Peyer's patch (tissue), 4 donors: ENCODE measurements at places on chromosomes 3 and 15. TPM values are rescaled to one million over a fixed set of nuclear protein-coding genes. Genes with fewer than 3 reads are reported as not detected.

The SLCO3A1 gene
- total RNA-seq: 4.6 TPM

DNA sequence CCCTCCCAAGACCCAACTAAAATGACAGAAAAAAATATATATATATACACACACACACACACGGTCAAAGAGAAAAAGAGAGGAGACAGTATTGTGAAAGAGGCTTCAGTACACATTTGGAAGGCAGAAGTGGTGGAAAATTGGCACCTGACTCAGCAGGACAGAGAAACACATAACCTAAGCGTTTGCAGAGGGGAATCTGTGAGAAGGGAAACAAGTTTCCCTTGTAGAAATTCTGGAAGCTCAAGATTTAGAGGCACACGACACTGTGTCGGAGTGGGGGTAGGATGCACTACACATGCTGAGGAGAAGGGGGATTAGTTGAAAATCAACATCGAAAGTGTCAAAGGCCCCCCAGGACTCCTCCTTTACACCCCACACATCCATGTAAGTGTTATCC, 53.1 kb downstream of the PAK2 start:
- H3K27me3 ChIP-seq: no peaks in the 10 kb centered on the region
- peaks cover 8% of the 10 kb centered on the region for H3K36me3 ChIP-seq
- no peak overlapping the region for H3K27ac ChIP-seq

DNA sequence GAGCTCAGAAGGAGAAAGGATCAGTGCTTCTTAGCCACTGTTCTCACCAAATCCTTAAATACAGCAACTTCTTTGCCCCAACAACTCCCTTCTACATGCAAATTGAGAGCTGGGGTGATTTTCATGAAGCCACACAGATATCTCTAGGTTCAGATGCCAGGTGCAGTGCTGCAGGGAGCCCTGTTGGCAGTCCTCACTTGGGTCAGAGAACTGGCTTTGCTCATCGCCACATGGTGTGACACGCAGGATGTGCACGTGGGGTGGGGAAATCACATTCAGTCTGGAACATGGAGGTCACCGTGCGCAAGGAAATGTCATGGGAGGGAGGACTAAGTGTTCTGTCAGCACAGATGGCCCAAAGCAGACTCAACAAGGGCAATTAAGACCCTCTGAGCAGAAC, 103.8 kb downstream of the WDR76 start:
- DNase-seq: peak; percentile 62
- no peaks in the 10 kb centered on the region for H3K27me3 ChIP-seq
- H3K36me3 ChIP-seq: no peaks in the 10 kb centered on the region
- H3K4me1 ChIP-seq: no peaks in the 10 kb centered on the region
- H3K4me3 ChIP-seq: no peak overlapping the region

DNA sequence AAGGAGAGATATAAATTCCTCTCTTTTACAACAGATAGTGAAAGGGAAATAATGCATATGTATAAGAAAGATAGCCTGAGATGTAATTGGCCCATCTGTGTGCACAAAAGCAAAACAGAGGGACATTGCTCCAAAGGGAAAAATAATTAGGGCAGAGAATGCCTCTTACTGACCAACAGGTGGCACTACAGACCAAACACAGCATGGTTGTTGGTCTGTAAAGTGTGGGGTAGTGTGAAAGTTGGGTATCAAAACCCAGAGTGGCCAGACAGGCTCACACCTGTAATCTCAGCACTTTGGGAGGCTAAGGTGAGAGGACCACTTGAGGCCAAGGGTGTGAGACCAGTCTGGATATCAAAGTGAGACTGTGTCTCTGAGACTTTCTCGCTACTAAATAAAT, 4.5 kb upstream of the TLNRD1 start:
- H3K27me3 ChIP-seq: no peaks in the 10 kb centered on the region
- no peak for DNase-seq
- H3K36me3 ChIP-seq: no peaks in the 10 kb centered on the region
- H3K4me3 ChIP-seq: no peak overlapping the region

DNA sequence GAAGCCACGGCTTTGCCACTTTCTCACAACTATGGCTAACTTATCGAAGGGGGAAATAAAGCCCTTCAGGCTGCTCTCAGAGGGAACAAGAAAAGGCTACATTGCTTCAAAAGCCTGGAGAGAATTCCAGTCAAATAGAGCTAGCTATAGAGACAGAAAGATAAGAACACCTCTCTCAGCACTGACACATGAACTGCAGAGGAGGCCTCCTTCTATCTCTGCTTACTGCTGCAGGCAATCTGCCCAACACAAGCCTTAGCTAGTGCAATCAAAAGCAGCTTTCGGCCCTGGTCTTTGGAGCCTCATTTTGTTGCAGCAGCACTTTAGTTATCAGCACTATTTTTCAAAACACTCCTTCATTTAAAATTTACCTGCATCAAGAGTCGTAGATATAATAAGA, 118.4 kb upstream of the ROBO1 start:
- no peaks in the 10 kb centered on the region for H3K27me3 ChIP-seq
- DNase-seq: no peak
- no peaks in the 10 kb centered on the region for H3K36me3 ChIP-seq
- no peaks in the 10 kb centered on the region for H3K4me1 ChIP-seq
- no peak overlapping the region for H3K4me3 ChIP-seq

DNA sequence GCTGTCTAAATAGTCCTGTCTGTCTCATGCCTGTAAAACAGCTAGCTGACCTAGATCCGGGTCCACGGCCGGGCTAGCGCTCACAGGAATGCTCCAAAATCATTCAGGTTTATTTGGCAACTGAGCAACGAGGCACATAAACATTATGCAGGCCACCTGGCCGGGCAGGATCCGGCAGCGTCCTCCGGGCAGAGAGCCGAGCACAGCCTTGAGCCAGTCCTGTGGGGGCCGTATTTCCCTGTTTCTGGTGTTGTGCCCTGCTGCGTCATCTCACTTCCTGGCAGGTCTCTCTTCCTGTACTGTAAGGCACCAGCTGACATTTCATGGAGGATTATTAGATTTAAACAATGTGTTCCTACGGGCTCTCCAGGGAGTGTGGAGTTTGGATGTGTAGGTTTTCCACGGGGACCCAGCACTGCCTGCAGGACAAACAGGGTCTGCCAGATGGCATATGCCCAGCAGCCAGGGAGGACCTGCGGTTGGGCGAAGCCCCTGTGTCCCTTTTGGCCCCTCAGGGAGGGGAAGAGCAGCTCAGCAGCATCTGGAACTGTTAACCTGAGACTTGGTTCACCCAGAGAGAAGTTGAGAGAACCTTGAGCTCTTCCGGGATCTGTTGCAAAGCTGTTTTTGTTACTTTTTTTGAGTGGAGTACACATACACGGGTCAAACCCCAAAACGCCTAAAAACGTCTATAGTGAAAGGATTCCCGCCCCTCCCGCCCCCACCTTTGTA, 16.6 kb upstream of the LRRK1 start:
- DNase-seq: peak; percentile 75
- no peak overlapping the region for H3K4me3 ChIP-seq
- H3K27me3 ChIP-seq: no peaks in the 10 kb centered on the region
- no peaks in the 10 kb centered on the region for H3K4me1 ChIP-seq
- peak overlapping the region; percentile 36 for H3K27ac ChIP-seq

- no peaks in the 10 kb centered on the region for H3K36me3 ChIP-seq
- no peaks in the 10 kb centered on the region for H3K27me3 ChIP-seq
- H3K4me3 ChIP-seq: no peak overlapping the region
- peaks cover 4% of the 10 kb centered on the region for H3K4me1 ChIP-seq
- DNase-seq: no peak
These were observed 28.8 kb downstream of the LRRFIP2 start for GRCh38 chr3:37145611-37146010.

GRCh38 chr3:66485291-66485968, 15.4 kb downstream of the LRIG1 start:
- H3K4me3 ChIP-seq: no peak overlapping the region
- peak overlapping the region; percentile 67 for H3K27ac ChIP-seq
- H3K36me3 ChIP-seq: no peaks in the 10 kb centered on the region
- peaks cover 9% of the 10 kb centered on the region for H3K4me1 ChIP-seq

DNA sequence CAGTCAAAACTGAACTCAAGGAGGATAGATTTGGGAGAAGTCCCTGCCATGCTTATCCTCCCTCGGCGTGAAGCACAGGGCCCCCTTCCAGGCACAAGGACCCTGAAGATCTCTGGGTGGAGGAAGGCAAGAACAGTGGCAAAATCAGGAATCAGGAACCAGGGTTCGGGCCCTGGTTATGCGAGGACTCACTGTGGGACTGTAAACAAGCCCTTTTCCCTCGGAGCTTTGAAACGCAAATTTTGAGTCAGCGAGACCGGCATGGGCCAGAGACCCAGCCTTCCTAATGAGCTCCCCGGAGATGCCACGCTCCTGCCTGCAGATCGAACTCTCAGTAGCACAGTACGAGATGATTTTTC, 70.1 kb downstream of the SLC12A8 start:
- no peak for DNase-seq
- peaks cover 8% of the 10 kb centered on the region for H3K4me1 ChIP-seq
- peak overlapping the region; percentile 56 for H3K27ac ChIP-seq
- H3K4me3 ChIP-seq: no peak overlapping the region
- H3K27me3 ChIP-seq: no peaks in the 10 kb centered on the region
- no peaks in the 10 kb centered on the region for H3K36me3 ChIP-seq

- H3K27ac ChIP-seq: no peak overlapping the region
- no peaks in the 10 kb centered on the region for H3K4me1 ChIP-seq
- H3K4me3 ChIP-seq: no peak overlapping the region
- H3K27me3 ChIP-seq: no peaks in the 10 kb centered on the region
These were observed 20.7 kb downstream of the GBE1 start for GRCh38 chr3:81740731-81741130.

GRCh38 chr3:66405701-66406091, 95.1 kb downstream of the LRIG1 start:
- no peaks in the 10 kb centered on the region for H3K27me3 ChIP-seq
- H3K27ac ChIP-seq: no peak overlapping the region
- no peaks in the 10 kb centered on the region for H3K4me1 ChIP-seq
- peak; percentile 46 for DNase-seq
- no peak overlapping the region for H3K4me3 ChIP-seq

DNA sequence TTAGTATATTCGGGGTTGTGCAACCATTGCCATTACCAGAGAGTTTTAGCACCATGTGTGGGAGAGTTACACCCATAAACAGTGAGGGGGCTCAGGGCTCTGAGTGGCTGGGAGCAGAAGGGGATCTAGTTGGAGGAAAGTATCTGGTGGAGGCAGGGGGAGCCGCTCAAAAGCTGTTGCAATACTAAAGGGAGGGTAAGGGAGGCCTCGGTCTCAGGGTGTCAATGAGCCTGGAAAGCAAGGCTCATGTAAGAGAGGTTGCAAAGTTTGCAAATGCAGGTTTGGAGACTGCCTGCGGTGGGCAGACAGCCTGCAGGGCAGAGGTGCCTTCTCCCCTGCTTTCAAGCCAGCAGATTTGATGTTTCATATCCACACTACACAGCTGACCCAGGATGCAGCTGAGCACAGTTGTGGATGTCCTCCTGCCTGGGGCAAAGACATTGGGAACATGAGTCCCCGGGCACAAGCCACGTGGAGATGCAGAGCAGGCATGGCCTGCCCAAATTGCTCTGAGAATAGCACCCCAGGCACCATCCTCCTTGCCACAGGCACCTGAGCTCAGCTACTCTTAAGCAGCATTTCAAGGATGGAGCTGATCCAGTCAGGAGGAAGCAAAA, 181.4 kb downstream of the TLE3 start:
- no peaks in the 10 kb centered on the region for H3K36me3 ChIP-seq
- no peak for DNase-seq
- H3K27me3 ChIP-seq: no peaks in the 10 kb centered on the region
- H3K4me1 ChIP-seq: no peaks in the 10 kb centered on the region
